AG08395 (cell line): ENCODE measurements at places on chromosomes 5 and 9.

- DNase-seq, result no peak
Observed at GRCh38 chr9:136538599-136539426, 7.0 kb downstream of the NOTCH1 start.

- peak; percentile 91 for DNase-seq
Observed at GRCh38 chr9:78031893-78032729, 500 bp upstream of the GNAQ start.

GRCh38 chr5:125227333-125228095 lies 481.1 kb upstream of the ZNF608 start:
- DNase-seq, result peak; percentile 4

- DNase-seq, result no peak
Observed at GRCh38 chr5:81849770-81850367, 99.0 kb upstream of the SSBP2 start.

DNA sequence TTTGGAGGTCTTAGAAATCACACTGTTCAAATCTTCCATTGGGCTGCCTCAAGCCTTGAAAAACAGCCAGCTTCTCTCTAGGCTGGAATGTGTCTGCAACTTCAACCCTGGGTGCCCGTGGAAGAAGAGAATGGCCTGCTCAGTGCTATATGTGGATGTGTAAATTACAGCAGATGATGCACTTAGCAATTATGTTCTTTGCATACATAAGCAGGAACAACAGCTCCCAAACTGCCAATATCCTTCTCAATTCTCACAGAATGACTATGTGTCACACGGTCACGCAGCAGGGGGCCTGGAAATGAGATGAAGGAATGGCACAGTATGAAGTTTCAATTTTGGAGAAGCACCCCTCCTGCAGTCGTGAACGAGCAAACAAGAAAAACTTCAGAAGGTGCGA lies 175.2 kb upstream of the SMARCA2 start:
- no peak for DNase-seq

GRCh38 chr9:7653262-7653661 lies 146.3 kb downstream of the DMAC1 start:
- DNase-seq, result no peak

DNA sequence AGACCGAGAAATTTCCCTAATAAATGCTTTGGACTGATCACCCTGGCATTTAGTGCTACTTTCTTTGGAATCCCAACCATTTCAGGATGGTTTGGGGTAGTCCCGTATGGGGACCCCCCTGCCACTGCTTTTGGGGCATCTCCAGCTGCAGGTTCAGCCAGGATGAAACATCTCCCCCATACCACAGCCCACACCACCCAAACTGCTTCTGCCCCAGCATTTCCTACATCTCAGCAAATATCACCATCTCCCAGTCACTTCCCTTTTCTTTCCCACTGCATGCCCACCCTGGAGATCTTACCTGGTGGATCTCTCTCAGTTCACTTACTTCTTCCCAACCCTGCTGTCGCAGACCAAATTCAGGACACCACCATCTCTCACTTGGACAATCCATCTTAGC lies 4.8 kb upstream of the P4HA2 start:
- DNase-seq, result no peak

GRCh38 chr5:77319117-77319804 lies 108.8 kb downstream of the PDE8B start:
- DNase-seq, result no peak

DNA sequence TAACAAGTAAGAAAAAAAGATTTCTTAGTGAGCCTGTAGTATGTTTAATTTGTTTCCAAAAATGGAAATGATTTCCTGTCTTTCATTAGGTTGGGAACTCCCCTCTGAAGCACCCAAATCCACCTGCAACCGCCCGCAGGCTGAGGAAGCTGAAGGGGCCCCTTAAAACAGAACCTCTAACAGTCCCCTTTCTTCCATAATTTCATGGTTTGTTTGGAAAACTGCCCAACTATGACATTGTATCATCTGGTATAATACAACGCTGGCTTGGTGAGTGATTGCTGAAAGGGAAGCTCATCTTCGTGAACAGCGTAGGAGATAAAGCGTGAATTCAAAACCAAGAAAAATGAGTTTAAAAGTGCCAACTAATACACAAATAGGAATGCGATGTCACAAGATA lies 215.5 kb downstream of the FSTL4 start:
- DNase-seq, result no peak

- DNase-seq, result no peak
Observed at GRCh38 chr9:98867103-98867428, 59.6 kb downstream of the GALNT12 start.

DNA sequence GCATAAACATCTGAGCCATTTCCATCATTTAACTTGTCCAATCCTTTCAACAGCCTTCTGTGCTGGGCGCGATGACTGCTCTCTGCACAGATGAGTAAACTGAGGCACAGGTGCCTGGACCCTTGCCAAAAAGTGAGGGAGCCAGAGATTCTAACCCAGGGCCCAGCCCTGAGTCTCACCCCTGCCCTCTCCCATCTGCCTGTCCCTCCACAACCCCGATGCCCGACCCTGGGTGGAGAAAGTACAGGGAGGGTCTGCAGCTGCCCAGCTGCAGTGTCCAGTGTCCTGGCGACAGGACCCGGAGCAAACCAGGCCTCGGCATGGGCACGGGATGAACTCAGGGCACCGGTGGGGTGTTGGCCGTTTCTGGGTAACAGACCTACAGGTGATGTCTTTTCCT lies 39.6 kb upstream of the CLPTM1L start:
- DNase-seq, result no peak

DNA sequence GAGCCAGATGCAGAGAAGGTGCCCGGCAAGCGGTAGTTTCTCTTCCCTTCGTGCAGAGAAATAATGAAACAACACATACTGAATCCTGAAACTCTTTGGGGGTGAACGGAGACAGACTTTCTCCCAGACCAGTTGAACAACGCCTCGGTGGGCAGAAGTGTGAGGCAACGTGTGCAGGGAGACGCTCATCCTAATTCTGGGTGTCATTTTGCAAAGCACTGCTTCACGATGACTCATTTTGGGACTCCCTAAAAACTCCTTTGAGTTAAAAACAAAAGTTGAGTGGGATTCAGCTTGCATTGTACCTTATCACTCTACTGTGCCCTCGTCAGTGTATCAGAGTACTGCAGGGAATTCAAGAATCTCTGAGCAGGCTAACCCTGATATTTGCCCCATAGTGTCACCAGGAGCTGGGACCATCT lies 3.5 kb upstream of the NEK6 start:
- no peak for DNase-seq

DNA sequence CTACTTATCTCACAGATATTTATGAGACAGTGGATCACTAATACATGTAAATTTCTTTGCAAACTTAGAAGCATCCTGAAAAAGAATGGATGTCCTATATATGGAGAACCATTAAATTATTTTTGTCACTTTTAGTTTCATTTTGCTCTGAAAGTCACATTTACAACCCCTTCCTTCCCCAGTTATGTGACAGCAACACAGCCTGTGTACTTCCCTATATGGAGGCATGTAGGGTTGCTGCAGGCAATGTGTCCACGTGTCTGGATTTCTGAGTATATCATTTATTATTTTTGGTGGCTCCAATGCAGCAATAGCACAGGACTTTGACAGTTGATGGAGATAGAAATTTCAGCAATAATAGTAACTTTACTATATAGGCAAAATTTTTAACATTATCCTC lies 156.4 kb downstream of the ST8SIA4 start:
- DNase-seq, result no peak

DNA sequence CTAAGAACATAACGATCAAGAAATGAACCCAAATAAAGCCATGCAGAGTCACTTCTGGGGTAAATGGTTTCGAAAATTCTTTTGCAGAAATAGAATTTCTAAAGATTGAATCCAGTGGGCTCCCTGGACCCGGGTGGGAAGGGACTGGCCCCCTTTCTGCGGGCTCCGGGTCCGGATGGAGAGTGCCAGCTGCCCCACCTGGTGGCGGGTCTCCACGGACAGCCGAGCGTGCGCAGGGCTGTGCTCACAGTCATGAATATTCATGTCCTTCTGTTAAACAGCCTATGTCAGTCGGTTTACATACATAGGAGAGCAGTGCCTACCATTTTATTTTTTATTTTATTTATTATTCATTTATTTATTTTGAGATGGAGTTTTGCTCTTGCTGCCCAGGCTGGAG lies 4.7 kb upstream of the PPP1R26 start:
- no peak for DNase-seq

- no peak for DNase-seq
Observed at GRCh38 chr5:120874081-120874862, 410.2 kb downstream of the PRR16 start.

GRCh38 chr5:154898210-154898609 lies 39.8 kb downstream of the CNOT8 start:
- DNase-seq, result no peak

- no peak for DNase-seq
Observed at GRCh38 chr5:11588803-11589202, 315.4 kb downstream of the CTNND2 start.

GRCh38 chr9:93258818-93259489 lies 75.0 kb downstream of the WNK2 start:
- DNase-seq, result no peak
